Cerebellar nuclear complex (tissue), 1 donor: ENCODE measurements at places on chromosomes 3 and 15.

DNA sequence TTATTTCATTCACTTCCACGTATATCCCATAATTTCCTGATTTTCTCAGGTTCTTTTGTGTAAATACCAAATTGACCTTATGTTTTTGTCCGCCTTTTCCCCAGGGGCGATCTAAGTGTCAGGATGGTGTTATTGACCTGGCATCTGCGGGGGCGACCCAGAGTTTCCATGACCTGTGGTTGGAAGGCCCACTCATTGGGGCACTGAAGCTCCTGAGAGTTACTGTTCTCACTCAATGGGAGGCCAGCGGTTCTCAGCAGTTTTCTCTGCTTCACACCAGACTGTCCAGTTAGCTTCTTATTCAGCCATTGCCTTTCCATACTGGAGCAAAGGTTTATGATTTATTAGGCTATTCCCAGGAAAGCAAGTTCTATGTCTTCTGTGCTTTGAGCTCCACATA lies 53.3 kb downstream of the B3GALNT1 start:
- DNase-seq = no peak

- no peak for DNase-seq
Observed at GRCh38 chr15:91508633-91509032, 344.9 kb upstream of the SLCO3A1 start.

DNA sequence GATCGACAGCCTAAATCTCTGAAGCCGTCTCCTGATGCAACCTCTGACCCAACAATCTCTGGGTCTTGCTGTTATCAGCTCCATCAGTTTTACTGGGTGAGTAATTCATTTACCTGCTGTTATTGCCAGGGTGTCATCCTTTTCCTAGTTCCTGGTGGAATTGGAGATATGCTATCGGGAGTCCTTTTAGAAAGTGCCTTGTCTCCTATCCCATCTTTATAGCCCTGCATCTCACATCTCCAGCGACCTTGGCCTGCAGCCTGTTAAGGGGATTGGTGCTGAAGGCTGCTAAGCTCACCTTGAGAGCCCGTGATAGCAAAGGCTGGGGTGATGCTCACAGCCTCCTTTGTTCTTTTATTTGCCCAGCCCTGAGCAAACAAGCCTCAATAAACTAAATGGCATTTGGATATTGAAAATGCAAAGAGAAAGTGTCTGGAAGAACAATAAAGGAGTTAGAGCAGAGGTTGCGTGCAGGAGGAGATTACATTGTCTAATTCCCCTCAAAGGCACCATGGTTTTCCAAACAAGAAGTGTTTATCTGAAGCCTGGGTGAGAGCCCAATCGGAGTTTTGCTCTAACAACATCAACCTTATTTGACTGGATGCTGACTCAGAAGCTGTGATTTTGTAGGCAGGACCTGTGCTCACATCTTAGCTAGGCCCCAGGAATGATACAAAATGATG lies 101.8 kb downstream of the RPLP1 start:
- DNase-seq = no peak

GRCh38 chr15:92457471-92458041 lies 63.9 kb downstream of the ST8SIA2 start:
- no peak for DNase-seq

GRCh38 chr3:179276743-179277142 lies 25.8 kb upstream of the KCNMB3 start:
- no peak for DNase-seq

- DNase-seq = no peak
Observed at GRCh38 chr3:170226426-170226960, 4.3 kb downstream of the PRKCI start.

GRCh38 chr3:9696480-9697220 lies 7.0 kb upstream of the CPNE9 start:
- DNase-seq = no peak

DNA sequence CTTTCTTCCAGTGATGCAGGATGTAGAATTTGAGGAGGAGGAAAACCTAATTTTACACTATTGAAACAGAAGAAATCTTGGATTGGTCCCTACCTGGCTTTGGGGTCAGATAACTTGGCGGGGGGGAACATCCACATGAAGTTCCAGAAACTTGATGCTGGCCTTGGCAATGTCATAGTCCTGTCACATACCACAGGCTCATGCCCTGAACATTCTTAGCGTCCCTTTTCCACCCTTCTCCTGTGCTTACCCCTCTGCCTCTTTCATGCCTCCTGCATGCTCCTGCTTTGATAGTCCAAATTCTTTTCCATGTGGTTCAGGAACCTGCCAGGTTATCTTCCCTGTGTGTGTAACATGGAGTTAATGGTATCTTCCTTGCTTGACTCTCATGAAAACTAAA lies 110.6 kb downstream of the UNC13C start:
- DNase-seq = no peak

DNA sequence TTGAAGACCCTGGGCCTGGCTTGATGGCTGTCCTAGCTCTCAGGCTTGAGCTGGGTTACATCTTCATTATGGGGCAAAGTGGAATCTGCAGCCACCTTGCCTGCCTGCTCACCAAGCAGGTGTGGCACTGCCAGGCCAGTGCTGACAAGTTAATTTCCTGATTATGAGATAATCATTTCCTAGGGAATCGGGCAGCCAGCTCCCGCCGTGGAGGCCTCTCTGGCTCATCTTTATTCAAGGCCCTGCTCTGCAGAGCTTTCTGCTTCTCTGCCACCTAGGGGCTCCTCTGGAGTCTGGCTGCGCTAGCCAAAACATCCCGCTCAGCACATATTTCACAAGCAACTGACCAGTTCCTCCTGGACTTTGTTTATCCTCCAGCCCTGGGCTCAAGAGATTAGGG lies 9.9 kb downstream of the LOXL1 start:
- DNase-seq = no peak

GRCh38 chr15:78850352-78850751 lies 22.3 kb upstream of the MORF4L1 start:
- no peak for DNase-seq

DNA sequence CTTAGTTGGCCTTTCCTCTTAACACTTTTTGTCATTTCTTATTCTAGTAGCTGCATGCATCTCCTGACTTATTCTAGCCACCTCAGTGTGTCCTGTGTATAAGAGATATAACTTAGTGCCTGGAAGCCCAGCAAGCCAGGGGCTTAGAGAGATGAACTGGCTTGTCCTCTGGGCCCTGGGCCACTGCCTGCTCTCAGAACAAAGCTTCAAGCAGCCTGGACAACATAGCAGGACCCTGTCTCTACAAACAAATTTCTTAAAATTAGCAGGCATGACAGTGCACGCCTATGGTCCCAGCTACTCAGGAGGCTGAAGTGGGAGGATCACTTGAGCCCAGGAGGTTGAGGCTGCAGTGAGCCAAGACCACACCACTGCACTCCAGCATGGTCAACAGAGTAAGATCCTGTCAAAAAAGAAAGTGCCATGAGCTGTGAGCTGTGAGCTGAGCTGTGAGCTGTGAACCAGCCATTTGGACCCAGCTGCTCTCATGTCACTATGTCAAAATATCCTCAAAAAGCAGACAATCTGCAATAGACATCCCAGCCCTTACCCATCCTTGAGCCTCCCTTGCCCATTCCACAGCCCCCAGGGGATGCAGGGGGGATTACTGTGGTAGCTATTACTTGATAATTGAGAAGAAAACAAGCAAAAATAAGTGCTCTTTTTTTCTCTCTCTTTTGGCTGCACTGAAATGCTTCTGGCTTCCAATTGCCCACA lies 174.5 kb downstream of the OPA1 start:
- no peak for DNase-seq

DNA sequence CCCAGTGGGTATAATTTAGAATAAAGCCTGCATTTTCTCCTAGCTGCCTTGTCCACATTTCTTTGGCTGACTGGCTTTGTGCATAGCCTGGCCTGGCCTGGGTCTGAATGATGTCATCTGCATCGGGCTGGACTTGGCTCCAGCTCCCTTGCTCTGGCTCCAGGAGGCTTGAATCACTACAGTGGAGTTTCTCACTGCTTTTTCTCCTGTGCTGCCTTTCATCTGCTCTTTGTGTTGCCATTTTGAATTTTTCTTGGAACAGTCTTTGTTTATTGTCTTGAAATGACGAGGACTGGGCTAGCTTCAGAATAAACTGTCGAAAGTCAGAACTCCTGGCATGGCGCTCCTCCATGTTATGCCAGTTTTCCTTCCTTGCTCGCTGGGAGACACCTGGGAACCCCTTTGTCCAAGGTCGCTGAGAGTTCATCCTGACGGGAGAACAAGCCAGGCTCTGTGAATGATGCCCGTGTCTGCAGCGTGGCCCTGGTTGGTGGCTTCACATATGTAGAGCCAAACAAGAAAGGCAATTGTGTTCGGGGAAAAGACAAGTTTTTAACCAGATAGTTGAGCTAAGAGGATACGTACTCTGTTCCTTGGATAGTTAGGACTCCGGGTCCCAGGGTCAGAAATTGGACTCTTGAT lies 258.9 kb downstream of the PDZRN3 start:
- no peak for DNase-seq
